ENCODE measurements at places on chromosomes 6 and 20.

DNA sequence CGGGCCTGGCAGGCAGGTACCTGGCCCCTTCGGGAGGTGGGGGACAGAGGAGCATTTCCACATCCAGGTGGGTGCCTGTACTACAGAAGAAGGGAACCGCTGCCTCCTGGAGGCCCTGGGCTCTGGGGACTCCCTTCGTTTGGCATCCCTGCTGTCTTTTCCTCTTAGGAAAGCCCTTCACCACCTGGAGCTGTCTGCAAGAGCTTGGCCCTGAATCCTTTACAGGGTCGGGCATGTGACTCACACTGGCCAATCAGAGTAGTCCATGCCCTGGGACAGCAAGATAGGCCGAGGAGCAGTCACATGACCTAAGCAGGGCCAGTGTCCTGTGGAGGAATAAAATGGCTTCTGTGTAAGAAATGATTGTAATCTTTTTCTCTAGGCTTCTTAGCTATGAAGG is 224.9 kb downstream of the ANKRD60 start:
- no peak for DNase-seq

DNA sequence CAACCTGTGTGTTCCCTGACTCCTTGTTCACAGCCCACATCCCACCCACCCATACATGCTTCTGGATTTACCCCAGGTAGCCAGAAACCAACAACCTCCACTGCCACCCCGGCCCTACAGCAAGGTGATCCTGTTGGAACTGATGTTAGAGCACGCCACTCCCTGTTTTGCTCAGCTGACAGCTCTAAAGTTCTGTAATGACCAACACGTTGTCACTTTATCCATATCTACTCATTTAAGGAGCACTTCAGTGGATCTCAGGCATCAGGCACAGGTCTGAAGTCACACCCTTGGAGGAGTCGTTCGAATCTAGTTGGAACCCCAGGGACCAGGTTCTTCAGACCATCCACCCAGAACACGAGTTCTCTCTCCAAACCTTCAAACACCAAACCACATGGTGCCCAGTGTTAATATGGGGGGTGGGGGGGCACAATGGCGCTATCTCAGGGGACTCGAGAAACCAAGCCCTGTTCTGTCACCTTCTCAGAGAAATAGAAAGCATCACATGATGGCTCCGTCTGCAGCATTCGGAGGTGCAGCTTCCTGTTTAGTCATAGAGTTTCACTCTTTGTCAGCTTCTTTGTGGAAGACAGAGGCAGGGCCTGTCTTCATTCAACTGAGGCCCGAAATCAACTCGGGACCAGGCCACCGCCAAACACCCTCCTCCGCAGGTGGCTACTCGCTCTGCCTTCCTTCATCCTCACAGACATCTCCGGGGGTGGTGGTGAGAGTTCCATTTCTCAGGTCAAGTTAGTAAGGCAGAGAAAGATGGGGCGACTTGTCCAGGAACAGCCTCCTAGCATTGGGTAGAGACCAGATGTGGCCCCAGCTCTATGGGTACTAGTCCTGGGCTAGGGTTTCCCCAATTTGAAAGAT is 142.2 kb downstream of the NFATC2 start:
- DNase-seq, result peak; percentile 23

DNA sequence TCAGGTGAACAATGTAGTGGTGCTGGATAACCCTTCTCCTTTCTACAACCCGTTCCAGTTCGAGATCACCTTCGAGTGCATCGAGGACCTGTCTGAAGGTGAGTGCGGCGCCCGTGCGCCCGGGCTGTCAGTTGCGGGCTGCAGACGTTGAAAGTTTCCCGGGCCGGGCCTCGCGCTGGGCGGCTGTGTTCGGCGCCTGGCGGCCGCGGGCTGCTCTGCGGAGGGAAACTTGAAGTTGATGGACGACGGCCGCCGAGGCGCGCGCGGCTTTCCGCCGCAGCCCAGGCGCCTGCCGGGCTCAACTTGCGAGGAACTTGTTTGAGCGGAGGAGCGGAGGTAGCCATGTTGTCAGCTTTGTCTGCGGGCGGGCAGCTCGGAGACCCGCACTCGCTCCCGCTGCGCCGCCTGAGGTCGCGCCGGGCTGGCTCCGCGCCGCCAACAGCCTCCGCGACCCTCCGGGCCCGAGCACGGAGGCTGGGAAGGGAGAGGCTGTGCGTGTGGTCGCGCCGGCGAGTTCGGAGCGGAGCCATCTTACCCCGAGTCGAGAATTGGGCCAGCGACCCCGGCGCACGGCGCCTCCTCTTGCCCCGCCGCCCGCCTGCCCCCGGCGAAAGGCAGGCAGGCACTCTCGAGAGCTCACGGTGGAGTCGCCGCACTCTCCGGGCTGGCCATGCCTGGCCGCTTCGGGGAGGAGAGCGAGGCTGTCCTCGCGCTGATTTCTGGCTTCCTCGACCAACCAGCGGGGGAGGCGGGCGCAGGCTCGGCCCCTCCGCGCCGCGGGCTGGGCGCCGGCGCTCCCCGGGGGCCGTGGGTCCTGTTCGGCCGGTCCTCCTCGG is 691 bp downstream of the ASF1A start:
- DNase-seq, result peak; percentile 71

DNA sequence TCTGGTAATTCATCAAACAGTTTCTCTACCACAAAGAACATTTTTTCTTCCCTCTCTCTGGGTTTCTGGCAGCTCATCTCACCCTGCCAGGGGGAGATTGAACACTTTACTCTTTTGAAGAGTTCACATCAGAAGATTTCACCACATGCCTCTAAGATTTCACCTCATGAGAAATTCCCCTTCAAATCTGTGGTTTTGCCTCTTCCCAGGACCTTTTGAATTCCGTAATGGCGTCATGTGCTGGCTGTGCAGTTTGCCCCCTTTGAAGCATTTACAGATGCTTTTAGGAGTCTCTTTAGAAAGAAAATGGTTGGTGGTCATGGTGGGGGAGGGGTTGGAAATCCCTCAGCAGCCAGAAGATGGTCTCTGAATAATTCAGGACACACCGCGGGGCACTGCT is 486.1 kb downstream of the QKI start:
- no peak for DNase-seq

- DNase-seq, result no peak
These were observed 182.5 kb downstream of the GMPR start for GRCh38 chr6:16420715-16421461.

GRCh38 chr20:48153523-48153922 is 368.2 kb upstream of the SULF2 start:
- peak; percentile 50 for DNase-seq
